ENCODE measurements at places on chromosomes 5 and 9. TPM values are rescaled to one million over a fixed set of nuclear protein-coding genes. Genes with fewer than 3 reads are reported as not detected.

SPATA31A3 gene
- polyA plus RNA-seq = not detected

CENPK gene
- polyA plus RNA-seq = 47.3 TPM

GRCh38 chr5:5710471-5710870, 288.0 kb downstream of the ICE1 start:
- DNase-seq = no peak

DNA sequence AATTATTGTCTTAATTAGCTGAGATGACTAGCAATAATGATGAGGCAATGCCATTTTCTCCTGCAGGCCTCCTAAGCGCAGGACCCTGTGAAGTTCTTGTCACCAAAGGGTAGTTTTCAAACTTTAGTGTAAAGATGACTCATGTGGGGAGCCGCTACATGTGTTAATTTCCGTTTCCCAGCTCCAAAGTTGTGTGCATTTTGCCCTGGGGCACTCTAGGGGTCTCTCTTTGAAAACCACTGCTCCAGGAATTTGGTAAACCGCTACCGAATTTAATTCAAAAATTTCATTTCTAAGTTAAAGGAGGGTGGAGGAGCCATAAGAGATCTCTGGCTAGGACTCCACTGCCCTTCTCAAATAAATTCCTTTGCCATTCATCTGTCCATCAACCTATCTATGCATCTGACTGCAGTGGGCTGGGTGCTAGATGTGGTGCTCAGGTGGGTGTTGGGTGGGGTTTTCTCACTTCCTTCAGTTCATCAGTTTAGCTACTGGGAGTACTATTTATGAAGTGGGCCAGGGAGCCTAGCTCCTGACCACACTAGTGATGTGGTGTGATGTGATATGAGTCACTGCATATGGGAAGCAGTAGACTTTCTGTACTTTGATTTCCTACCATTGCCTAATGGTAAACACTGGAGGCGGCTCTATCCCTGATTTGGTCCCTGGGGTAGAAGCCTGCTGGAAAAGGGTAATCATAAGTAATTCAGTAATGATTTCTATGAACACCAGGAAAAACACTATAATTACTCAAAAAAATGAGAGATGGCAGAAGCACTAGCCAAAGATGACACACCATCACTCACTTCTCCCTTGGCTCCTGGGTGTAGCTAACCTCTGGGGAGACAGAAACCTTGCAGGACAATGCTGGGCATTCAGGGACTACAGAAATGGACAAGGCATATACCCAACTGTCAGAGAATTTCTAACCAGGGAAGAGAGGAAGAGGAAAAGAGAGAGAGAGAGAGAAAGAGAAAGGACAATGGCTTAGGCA, 4.0 kb upstream of the ZSWIM6 start:
- DNase-seq = no peak

PCDHA9 gene
- 0.03 TPM for polyA plus RNA-seq

GRCh38 chr9:113563826-113564497, 100.4 kb downstream of the RGS3 start:
- DNase-seq = no peak

GRCh38 chr9:74595286-74595685, 98.2 kb downstream of the RORB start:
- DNase-seq = no peak

GRCh38 chr9:99055384-99055783, 49.5 kb upstream of the TGFBR1 start:
- no peak for DNase-seq

- DNase-seq = no peak
Observed at GRCh38 chr9:2872250-2872930, 28.5 kb upstream of the PUM3 start.

DNA sequence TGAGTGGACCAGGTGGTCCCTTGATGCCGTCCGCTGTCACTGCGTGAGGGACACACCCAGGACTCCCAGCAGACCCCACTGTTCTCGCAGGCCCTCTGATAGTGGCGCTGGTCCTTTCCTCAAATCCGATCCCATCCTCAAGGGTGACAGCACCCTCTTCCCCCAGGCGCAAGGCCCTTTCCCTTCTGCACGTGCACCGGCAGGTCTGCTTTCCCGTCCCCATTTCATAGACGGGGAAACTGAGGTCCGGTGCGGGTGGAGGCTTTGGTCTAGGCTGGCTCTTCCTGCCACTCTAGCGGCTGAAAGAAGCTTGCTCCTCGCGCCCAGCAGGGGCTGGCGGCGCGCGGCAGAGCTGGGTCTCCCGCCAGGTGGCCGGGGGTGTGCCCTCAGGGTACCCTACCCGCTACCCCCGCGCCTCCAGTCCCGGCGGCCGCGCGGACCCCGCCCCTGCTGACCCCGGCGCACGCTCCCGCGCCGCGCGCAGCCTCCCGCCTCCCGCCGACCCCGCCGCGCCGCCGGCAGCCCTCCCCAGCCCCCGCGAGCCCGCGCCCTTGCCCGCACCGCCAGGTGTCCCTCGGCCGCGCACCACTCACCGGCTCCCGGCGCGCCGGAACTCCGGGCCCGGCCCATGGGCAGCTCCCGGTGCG, 453 bp downstream of the RASGEF1C start:
- no peak for DNase-seq

DNA sequence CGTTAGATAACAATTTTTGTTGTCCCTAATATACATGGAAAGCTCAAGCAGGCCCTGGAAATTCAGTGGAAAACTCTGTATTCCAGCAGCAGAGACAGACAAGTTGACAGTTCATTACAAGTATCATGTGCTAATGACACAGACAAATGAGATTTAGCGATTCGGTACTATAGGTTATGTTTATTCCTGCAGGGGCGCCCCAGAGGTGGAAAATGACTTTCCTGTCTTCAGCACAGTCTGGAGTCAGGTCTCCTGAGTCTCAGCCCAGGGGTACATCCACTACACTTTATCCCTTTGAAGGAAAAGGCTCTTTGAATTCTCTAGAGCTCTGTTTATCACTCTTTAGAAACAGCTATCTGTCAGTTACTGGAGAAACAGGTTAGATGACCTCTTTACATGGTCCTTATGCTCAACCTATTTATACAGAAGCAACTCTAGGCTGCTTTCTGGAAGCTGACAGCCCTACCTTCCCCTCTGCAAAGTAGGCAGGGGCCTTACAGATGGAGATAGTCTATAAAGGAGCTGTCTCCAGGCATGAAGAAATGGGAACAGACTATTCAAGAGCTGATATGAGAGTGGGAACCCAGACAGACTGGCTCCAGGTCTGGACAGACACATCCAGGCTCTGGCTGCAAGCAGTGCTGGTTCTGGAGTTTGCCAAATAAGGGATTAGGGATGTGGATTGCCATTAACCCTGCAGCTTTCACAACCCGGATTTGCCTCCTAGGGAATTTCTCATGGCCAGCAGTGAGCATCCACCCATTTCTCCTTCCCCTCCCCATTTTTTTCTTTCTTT, 7.2 kb upstream of the SLC31A2 start:
- DNase-seq = no peak

DNA sequence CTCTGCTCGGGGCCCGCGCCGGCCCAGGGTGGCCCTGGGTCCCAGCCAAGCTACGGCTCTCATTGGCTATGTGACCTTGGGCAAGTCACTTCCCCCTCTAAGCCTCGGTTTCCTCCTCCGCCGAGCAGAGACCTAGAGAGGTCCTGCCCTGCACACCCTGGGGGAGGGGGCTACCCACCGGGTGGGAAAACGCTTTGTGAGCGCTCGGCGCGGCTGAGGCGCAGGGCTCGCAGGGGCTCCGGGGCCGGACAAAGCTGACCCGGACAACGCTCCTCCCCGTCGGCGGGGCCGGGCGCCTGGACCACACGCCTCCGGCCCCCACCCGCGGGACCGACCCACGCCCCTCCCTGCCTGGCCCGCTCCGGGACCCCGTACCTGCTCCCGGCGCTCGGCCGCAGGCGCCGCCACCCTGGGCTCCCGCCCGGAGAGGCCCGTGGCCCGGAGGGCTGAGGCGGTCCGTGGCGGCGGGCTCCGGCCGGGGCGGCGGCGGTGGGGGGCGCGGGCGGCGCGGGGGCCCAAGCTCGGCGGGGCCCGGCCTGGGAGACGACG, 85.7 kb upstream of the MELK start:
- no peak for DNase-seq

- DNase-seq = no peak
Observed at GRCh38 chr5:54017580-54017979, 292.8 kb downstream of the ARL15 start.
